ENCODE measurements at places on chromosomes 5 and 9.
A peak's percentile ranks its signal among the peaks of the same experiment; 100 is the strongest.

GRCh38 chr5:138925090-138925635 is 50.0 kb upstream of the LRRTM2 start:
- no peak for DNase-seq

DNA sequence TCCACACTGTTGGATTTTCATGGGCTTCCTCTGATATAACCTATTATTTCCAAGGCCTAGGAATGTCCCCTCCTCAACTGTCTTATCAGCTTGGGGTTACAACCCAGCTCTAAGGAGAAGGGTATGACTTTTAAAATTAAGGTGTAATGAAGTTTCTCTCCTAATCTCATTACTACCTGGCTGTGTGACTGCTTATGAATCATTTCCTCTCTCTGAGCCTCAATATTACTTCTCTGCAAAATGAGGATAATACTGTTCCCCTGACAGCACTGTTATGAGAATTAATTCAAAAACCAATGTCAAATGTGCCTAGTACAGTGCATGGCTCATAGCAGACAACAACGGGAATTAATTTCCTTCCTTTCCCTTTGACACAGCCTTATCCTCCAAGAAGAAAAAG is 118.9 kb downstream of the NR6A1 start:
- DNase-seq = no peak

DNA sequence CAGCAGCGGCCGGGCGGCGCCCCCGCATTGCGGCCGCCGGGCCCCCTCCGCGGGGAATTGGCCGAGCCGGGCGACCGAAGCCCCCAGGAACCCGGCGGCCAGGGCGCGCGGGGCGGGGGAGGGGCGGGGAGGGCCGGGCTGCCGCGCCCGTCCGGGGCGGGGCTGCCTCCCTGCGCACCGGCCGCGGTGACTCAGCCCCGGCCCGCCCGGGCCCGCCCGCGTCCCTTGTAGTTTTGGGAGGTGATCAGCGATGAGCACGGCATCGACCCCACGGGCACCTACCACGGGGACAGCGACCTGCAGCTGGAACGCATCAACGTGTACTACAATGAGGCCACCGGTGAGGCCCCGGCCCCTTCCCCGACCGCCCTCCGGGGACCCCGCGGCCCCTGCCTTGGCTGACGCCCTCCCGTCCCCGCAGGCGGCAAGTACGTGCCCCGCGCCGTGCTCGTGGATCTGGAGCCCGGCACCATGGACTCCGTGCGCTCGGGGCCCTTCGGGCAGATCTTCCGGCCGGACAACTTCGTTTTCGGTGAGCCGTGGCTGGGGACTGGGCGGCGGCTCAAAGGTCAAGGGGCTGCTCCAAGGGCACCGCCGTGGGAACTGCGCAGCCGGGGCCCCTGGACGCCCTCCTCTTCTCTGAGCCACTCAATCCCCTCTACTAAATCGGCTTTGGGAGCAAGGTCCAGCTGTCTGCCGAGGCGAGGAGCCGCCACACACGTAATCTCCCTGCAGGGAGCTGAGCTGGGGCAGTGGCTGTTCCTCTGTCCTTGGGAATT is 592 bp downstream of the TUBB4B start:
- peak; percentile 65 for DNase-seq

- DNase-seq = no peak
Observed at GRCh38 chr9:82406456-82407085, 418.0 kb downstream of the SPATA31D1 start.

DNA sequence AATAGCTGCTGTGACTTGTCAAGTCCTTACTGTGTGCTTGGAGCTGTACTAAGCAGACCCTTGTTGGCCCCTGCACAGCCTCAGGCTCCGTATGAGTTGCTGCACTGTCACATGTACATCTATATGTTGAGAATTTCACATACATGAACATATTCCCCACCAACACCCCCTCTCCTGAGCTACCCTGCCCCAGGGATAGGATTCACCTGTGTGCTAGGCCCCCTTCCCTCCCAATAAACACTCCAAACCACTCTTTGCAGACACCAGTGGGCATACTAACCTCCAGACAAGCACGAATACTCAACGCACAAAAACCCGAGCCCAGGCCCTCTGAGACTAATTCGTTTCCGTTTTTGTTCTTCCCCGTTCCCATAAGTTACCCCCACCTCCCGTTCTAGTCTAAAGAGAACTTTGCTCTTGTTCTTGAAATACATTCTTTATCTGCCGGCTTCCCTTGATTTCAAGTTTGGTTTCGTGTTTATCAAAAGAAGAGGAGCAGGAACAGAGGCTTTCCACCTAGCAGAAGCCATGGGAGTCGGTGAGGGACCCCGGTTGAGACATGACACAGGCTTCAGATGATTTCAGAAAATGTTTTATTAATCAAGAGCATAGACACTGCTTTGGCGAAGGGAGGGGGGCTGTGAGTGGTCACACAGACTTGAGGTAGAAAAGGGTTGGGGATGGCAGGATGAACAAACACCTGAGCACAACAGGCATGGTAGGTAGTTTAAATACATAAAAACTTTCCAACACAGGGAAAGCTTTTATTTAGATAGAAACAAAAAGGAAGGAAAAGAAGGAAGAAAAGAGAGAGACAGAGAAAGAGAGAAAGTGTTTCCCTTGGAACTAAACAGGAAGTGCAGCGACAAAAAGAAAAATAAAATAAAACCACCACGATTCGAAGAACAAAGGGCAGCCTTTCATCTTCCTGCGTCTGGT is 3.4 kb downstream of the HAND1 start:
- DNase-seq = no peak

DNA sequence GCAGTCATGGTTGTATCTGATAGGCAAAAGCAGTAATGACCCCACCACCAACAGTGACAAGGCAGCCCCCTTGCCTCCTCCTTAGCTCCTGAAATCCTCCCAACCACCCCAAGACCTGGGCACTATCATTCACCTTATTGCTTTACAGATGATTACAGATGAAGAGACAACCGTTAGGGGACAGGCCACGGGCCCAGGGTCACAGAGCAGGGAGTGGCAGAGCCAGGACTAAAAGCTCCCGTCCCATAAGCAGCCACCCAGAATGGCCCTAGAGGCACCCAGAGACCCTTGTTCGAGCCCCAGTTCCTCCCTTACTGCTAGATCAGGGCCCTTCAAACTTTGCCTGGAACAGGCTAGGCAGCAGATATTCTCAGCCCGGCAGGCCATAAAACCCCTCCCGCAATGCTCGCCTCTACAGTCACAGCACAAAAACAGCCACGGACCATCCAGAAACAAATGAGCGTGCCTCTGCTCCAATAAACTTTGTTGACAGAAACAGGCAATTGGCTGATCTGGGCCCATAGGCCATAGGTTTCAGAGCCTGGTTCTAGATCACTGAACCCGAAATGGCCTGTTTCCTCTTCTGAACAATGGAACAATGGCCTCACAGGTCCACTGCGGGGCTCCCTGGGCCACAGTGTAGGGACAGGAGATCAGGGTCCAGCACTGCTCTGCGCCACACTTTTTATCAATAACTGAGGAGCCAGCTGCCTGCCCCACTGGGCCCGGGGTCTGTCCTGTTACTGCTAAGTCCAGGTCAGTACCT is 67.0 kb downstream of the LRSAM1 start:
- no peak for DNase-seq

DNA sequence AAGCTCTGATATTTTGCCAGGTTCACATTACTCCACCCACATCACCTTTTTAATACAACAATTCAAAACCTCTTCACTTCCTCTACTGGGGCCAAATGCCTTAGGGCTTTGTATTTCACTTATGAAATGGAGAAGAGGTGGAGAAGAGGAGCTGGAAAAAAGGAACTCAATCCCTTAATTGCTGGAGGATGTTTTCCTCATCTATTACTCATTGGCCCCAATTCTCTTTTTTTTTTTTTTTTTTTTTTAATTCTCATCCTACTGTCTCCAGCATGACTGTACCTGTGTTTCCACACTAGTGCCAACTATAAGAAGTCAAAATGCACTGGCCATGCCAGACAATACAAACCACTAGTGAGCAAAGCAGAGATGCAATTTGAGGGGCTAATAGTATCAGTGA is 20.9 kb downstream of the FAM13B start:
- no peak for DNase-seq

DNA sequence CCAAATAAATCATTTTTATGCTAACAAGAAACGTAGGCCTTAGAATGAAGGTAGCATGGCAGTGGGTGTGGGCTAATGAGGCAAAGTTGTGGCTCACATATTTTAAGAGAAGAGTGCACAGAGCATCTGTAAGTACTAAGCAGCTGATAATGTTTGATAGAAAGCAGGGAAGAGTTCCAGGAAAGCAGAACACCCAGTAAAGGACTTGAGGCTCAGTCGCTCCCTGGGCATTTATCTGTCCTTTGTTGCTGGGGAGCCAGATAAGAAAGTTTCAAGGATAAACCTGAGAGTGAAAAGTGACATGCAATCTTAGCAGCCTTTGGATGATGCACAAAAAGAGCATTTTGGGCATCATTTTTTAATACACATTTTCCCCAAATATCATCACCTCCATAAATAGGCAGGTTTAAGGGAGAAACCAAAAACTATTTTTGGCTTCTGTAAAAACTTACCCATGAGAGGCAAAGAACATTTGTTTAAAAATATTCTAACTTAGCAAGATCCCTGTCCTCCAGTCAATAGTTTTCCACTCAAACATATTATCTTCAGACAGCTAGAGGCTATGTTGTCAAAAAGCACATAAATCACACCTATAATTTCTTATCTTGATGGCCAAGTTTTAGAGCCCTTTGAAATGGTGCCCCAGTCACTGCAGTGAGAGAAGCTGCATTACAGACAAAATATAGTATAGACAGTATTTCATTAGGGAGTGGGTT is 3.4 kb downstream of the FREM1 start:
- no peak for DNase-seq

GRCh38 chr5:52481201-52481600 is 306.5 kb upstream of the ITGA1 start:
- no peak for DNase-seq

- no peak for DNase-seq
Observed at GRCh38 chr5:73947906-73948640, 322.1 kb downstream of the ARHGEF28 start.

DNA sequence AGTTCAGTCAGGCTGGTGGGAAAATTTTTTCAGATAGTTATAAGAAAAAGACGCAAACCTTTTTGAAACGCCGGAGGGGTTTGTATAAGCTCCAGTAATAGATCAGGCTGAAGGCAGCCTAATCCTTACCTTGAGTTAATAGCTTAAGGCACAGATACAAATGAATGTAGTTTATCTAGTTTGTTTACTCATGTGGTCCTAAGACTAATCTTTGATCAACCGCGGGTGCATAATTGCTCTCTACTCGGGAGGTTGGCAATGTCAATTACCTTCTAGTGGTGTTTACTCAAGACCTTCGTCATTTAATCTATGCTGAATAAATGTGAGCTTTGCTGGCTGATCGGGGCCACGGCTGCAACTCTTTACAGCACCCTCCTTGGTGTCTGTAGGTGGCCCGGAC is 665 bp upstream of the INSL4 start:
- no peak for DNase-seq

DNA sequence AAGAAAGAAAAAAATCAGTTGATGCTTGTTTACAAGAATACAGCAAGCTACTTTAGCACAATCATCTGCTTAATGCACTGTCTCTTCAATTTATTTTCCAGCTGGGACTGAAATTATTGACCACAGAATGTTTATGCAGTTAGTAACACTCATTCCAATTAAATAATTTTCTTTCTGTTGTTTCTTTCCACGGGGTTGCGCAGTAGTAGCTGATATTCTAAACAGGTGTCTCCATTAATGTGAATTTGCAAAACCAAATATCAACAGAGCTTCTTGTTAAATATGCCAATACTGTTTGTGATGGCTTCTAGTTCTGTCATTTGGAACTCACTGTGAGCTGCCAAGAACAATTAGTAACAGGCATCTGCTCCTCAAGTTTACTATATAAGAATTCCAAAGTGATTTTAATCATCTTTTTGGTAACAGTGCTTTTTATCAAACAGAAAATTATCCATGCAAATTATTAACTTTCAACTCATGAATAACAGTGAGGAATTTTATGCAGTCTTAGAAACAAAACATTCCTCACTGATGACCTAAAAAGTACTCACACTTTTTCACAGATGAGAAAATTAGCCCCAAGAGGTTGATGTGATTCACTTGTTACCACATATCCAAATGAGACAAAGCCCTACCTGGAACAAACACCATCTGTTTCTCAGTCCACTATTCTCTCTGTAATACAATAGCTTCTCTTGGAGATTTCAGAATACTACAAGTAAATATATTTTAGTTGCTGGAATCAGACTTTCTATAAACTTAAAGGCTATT is 567.6 kb upstream of the RGMB start:
- DNase-seq = no peak

GRCh38 chr5:176492431-176492830 is 44.2 kb downstream of the FAF2 start:
- no peak for DNase-seq

- no peak for DNase-seq
Observed at GRCh38 chr5:125786021-125786420, 637.2 kb upstream of the GRAMD2B start.

- no peak for DNase-seq
Observed at GRCh38 chr5:142680605-142681259, 5.2 kb downstream of the FGF1 start.

- DNase-seq = no peak
Observed at GRCh38 chr5:181121675-181122561, 9.1 kb downstream of the OR2V1 start.

- no peak for DNase-seq
Observed at GRCh38 chr5:137342764-137343163, 156.4 kb downstream of the SPOCK1 start.

- DNase-seq = no peak
Observed at GRCh38 chr9:136939431-136939995, 5.0 kb downstream of the FBXW5 start.

DNA sequence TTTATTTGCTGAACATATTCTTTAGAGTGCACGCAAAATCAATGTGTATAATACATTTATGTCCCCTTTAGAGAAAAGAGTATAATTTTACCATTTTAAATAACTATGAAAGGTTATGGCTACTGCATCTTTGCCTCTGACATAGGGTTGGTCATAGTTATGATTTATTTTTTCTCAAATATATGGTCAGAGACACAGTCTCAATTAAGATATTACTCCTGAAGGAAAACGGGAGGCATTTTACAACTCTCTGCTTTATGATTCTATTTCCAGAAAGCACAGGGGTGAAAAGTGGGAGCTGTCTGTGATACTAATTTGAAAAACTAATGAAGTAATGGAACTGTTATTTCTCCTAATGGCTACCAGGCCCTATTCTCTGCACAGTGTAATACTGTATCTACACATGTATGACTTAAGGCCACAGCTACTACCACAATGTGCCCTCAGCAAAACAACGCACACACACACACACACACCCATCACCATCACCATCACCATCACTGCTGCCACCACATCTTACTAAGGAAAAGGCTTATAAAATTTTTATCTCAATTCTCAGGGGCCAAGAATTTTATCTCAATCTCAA is 262.9 kb downstream of the EFNA5 start:
- DNase-seq = no peak

DNA sequence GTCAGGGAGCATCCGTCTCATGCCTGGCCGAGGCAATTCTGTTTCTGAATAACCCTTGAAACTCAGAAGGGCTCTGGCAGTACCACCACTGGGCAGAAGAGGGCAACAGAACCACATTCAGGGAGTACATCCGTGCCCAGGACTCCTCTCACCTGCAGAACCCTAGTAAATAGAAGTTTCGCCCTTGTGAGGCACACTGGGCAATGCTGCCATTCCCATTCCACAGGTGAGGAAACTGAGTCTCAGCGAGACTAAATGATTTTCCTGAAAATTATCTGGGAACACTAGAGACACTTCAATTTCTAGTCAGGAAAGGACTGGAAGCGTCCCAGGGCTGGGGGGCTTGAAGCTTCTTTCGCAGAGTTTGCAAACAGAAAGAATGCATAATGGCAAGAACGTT is 74.7 kb downstream of the FGF1 start:
- DNase-seq = peak; percentile 78

Measured in activated CD4-positive, alpha-beta T cell treated with anti-CD3 and anti-CD28 coated beads, Interleukin-2, amount 10 ng/mL, durations not matched to agents 7 days and 5 days (primary cell).